ENCODE measurements at places on chromosomes 3 and 15.
A peak's percentile ranks its signal among the peaks of the same experiment; 100 is the strongest.

DNA sequence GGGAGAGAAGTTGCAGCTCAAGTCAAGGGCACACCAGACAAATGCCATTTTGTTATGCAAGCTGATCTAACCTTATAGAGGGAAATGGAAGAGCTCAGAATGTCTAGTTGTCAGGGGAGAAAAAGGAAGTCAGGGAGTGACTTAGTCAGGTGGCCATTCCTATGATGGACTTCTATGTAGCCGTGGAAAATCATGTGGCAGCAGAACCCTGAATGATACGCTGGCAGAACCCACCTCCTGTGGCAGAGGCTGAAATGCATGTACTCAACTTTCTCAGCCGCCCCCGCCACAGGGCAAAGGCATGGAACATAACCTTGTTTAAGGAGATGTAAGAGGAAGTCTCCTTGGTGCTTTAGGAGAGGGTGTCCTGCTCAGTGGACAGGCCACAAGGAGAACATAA, 37.7 kb upstream of the PARL start:
- DNase-seq = no peak

GRCh38 chr3:18745472-18745871, 320.3 kb upstream of the SATB1 start:
- no peak for DNase-seq

DNA sequence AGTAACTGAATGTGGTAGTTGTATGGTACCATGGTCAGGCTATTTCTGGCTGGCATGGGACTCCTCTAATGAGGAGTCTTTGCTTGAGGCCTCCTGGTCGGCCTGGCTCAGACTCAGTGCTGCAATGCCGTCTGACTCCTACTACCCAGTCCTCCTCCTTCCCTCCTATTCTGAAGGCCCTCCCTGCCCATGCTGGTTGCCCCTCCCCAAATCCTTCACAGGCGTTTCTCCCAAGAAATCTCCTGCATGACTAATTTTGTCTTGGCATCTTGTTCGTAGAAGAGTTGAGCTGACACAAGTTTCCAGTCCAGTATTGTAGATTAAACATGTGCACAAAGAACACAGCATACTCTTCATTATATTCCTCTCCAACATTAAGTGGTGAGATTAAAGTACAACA, 115.5 kb downstream of the NFKBIZ start:
- DNase-seq = no peak

GRCh38 chr3:64331605-64332004, 106.3 kb upstream of the PRICKLE2 start:
- DNase-seq = no peak

DNA sequence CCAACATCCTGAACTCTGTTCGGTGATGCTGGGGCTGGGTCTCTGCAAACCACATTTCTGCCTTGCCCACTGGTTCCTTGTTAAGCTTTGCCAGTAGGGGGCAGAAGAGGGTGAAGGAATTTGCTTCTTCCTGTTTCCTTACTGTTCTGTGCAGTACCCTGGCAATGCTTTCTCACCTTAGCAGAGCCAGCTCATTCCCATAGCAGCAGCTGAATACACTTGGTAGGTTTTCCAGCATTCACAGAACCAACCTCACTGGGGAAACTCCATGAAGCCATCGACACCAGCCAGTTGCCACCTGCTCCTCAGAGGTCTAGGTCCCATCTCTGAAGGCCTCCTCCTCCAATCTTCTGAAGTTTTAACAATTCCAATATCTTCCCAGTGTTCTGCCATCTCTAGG, 308.4 kb downstream of the PDCD6IP start:
- peak; percentile 72 for DNase-seq

Data from NCI-H524 (cell line).